Kidney tubule cell (primary cell): ENCODE measurements at places on chromosomes 2 and 18.

GRCh38 chr2:132374551-132374950 lies 42.1 kb upstream of the GPR39 start:
- peak; percentile 58 for DNase-seq

- no peak for DNase-seq
These were observed 67.4 kb upstream of the RPL31 start for GRCh38 chr2:100934504-100935371.

GRCh38 chr2:67565761-67566160 lies 168.6 kb downstream of the ETAA1 start:
- peak; percentile 69 for DNase-seq

DNA sequence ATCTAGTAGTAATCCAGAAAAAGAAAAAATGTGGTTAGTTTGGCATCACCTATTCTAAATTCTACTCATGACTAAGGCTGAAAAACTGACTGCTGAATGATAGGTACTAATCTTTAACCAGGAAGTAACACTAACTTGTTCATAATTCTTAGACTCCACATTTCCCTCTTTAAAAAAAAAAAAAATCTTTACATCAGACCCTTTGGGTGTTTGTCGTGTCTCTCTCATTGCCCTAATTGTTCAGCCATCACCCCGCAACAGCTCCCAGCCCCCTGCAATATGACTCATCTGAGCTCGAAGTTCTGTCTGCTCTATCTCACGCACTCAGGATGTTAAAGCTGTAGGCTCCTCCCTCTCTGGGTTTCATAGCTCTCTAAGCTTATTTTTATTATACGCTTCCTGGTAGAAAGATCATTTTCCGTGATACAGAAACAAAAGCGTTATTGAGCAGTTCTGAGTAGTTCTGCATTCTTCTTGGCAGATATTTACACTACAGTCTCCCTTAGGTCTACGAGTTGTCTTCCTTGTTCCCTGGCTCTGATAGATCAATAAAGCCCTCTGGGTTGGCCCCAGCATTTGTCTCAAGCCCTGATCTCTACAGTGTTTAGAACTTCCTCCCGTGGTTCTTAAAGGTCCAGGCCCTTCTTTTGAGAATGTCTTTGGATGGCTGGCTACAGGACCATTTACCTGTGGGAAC lies 95.6 kb downstream of the TNFRSF11A start:
- DNase-seq, result peak; percentile 97

DNA sequence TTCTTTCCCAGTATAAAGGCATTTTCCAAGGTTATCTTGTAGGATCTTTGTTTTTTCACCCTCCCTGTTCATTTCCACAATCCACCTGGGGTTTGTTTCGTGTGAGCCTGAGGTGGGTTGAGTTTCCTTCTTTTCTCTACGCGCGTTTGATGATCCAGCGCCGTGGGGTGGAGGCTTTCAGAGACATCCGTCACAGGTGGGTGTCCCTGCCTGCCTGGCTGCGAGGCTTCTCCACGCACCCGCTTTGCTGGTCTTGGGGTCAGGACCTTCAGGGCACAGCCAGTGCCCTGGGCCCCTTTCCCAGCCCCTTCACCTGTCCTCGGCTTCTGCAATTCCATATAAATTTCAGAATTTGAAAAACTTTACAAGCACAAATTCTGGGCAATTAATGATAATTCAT lies 109.0 kb upstream of the ALKAL2 start:
- no peak for DNase-seq

DNA sequence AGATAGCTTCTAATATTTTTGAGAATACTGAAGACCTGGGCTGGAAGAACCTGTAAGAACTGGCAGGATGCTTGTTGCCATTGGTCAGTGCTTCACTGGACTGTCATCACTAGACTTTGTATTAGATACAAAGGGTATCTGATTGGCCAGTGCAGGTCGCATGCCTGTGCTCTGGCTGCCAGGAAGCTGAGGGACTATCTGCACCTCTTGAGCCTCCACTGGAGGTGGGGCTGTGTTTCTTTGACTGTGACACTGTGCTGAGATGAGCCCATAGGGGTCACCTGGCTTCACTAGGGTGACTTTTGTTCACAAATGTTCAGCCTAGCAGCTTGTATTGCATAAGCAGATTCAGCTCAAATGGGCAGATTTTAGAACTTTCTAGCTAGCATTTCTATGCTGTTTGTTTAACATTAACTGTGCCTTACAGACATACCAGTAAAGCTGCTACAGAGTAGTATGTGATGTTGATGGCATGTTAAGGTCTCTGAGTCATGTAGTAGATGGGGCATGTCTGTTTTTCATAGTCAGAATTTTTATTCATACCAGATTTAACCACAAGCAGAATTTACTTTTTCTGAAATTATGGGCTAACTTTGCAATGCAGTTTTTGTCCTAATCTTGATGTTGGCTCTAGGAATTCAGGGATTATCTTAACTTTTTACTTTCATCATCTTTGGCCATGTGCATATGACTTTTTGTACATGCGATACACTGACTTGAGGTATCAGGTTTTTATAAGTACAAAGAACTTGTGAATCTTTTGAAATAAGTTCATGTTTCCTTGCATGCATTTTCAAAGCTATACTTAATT lies 56.1 kb downstream of the RHBDD1 start:
- peak; percentile 26 for DNase-seq

DNA sequence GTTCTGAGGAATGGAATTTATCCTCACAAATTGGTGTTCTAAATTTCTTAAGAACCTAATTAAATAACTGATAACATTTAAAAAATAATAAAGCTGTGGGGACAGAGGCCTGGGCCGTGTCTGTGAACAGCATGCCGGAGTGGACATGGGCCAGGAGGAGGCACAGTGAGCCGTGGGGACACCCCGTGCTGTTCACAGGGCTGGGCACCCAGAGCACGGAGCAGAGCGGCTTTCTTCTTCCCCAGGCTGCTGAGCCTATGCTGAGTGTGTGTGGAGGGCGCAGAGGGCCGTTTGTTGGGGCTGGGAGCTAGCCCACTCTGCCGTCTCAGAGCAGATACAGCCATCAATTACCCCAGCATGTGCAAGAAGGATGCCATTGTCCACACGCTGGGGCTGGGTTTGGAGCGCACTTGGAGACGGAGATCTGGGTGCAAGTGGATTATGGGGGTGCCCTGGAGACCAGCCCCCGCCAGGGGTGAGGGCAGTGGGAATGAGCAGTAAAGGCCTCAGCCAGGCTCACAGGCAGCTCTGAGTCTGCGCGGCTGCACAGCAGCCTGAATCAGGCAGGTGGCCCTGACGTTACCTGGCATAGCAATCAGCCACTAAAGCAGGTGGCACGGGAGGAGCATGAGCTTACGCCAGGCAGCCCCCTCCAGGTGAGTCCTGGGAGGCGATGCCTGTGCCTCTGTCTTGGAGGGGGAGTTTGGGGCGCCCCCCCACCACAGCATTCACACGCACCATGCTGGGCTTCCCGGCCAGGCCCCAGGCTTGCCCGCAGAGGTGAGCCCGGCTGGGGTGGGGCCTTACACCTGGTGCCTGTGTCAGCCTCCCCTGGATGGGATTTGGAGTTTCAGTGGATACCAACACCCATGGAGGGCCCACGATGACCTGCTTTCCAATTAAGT lies 52.1 kb upstream of the SLC66A3 start:
- no peak for DNase-seq

GRCh38 chr2:34254272-34254878 lies 655.3 kb upstream of the FAM98A start:
- DNase-seq, result peak; percentile 41

- no peak for DNase-seq
These were observed 19.4 kb downstream of the ANTXR1 start for GRCh38 chr2:69032336-69032735.

DNA sequence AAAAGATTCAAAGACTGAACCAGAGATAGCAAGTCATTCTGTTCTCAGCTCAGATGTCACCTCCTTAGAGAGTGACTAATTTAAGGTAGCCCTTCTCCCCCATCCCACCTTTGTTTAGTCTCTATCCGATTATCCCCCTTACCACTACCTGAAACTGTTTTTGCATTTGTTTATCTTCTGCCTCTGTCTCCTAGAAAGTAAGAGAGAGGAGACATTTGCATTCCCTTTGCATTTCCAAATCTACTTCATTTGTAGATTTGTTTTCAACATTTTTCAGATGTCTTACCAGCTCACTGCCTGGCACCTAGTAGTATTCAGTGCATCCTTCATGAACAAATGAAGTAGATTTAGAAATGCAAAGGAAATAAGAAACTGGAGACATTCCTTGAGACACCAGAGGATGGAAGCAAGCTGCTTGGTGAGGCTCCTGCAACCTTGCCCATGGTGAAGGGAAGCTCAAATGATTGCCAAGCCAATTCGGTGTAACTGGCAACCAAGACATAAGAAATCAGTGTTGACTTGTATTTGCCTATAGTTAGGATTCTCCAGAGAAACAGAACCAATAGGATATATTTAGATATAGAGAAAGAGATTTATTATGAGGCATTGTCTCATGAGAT lies 385.7 kb downstream of the STK39 start:
- DNase-seq, result no peak

GRCh38 chr2:128736046-128736688 lies 417.5 kb upstream of the HS6ST1 start:
- DNase-seq, result no peak

GRCh38 chr2:10175441-10175840 lies 52.9 kb downstream of the RRM2 start:
- DNase-seq, result no peak

DNA sequence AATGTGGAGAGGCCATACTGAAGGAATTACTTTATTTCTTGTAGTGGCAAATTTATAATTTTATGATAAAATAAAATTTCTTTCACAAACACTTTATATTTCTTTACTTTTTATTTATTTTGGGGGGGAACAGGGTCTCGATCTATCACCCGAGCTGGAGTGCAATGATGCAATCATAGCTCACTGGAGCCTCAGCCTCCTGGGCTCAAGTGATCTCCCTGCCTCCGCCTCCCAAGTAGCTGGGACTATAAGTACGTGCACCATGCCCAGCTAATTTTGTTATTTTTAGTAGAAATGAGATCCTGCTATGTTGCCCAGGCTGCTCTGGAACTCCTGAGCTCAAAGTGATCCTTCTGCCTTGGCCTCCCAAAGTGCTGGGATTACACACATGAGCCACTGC lies 59.6 kb downstream of the SOS1 start:
- no peak for DNase-seq

DNA sequence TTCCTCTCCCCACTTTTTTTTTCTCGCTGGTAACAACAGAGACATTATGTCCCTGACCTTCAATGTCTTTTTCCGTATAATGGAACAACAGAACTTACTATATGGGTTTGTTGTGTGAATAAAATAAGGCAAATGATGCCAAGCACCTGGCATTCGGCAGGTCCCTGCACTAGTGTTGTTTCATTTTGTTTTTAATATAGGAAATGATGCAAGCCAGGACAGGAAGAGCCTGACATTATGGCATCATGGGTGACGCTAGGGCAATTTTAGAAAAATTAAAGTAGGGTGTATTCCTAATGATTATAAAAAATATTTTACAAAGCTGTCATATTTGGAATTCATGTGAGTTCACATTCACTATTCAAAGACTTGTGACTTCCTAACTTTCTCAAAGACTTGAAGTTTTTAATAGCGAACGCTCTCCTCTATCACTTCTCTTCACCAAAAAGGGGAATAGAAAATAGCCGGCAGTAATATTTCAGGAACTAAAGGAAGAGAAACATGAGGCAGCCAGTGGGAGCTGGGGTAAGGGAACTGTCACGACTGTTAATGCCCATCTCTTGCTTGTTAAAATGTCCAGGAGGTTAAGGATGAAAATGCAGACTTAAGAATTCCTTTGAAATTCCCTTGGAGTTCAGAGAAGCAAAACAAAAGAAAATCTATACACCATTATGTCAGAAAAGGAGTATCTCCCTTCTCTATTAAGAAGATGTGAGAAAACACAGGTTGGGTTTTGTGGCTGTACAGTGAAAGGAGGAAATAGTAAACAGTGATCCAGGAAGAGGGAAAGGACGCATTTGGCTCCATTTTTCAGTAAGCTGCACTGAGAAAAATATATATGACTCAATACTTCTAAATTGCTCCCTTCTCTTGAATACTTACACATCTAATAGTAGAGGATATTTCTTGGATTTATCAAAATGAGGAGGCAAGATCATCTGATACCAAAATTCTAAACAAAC lies 60.2 kb downstream of the DPP4 start:
- no peak for DNase-seq

- peak; percentile 48 for DNase-seq
These were observed 41.4 kb upstream of the AKAIN1 start for GRCh38 chr18:5238371-5238976.

DNA sequence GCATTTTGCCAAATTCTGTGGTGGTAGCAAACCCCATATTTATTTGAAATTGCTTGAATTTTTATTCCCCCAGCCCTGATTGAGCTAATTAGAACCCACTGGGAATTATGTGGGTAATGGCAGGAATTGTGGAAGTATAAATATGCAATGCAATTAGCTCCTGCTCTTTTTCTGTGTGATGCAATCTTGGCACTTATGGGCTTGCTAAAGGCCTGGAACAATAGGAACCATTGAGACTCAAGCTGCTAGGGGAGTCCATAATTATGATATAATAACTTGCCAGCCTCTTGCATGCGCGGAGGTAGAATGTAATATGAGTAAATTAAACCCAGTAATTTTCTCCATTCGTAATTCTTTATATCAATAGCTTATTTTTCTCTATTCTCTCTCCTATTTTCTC lies 267.6 kb upstream of the THSD7B start:
- no peak for DNase-seq

- no peak for DNase-seq
These were observed at the start of gene LBX2 for GRCh38 chr2:74499267-74499939. TSS of gene LBX2 (minus strand) at chr2:74499603. CDS start at chr2:74499537, 66 bp downstream.

DNA sequence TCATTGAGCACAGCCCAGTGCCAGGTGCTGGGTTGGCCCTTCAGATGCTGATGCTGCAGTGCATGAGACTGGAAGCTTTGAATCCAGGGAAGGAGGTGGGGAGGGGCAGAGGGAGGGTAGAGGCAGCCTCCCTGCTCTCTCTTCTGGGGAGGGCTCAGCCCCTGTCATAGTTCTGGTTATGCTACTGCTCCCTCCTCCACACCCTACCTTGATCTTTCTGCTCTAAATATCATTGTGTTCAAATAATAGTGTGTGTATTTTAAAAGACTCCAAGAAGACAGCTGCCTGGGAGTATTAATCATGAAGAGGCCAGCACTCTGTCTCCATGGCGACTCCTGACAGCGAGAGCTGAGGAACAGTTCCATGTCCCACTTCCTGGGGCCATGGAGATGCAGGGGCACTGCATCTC lies 3.8 kb upstream of the EGR4 start:
- peak; percentile 42 for DNase-seq

GRCh38 chr2:46460241-46460921 lies 19.0 kb upstream of the TMEM247 start:
- no peak for DNase-seq

- DNase-seq, result peak; percentile 33
These were observed 1.3 kb upstream of the USP34 start for GRCh38 chr2:61471905-61472805.

- DNase-seq, result peak; percentile 78
These were observed 96.7 kb downstream of the GAREM1 start for GRCh38 chr18:32373995-32374394.

DNA sequence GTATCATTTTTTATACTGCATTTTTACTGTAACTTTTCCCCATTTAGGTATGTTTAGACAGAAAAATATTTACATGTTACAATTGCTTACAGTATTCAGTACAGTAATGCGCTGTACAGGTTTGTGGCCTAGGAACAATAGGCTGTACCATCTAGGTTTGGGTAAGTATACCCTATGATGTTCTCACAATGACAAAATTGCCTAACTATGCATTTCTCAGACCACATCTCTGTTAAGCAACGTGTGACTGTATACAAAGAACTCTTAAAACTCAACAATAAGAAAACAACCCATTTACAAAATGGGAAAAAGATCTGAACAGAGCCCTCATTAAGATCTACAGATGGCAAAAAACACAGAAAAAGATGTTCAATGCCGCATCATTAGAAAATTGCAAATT lies 29.4 kb downstream of the FAM210A start:
- no peak for DNase-seq
